ENCODE measurements at places on chromosomes 1 and 21. TPM values are rescaled to one million over a fixed set of nuclear protein-coding genes. Genes with fewer than 3 reads are reported as not detected.

The HRNR gene
- not detected for total RNA-seq

The TUFT1 gene
- 8.8 TPM for total RNA-seq

The C1QTNF12 gene
- total RNA-seq, result 1.2 TPM

The TIPRL gene
- 33.9 TPM for total RNA-seq

The C1orf226 gene
- 0.93 TPM for total RNA-seq

The KIF26B gene
- 0.06 TPM for total RNA-seq

The CGN gene
- total RNA-seq, result 2.0 TPM

The MCOLN2 gene
- 2.4 TPM for total RNA-seq

The TESK2 gene
- 0.32 TPM for total RNA-seq

The LAD1 gene
- 0.47 TPM for total RNA-seq

The CELSR2 gene
- total RNA-seq, result 3.7 TPM

The GJA9 gene
- not detected for total RNA-seq

The DNAJC6 gene
- 5.4 TPM for total RNA-seq

The EXTL2 gene
- total RNA-seq, result 7.7 TPM

The OR2T11 gene
- total RNA-seq, result not detected
